ENCODE measurements at places on chromosomes 12 and 14. TPM values are rescaled to one million over a fixed set of nuclear protein-coding genes. Genes with fewer than 3 reads are reported as not detected.
A peak's percentile ranks its signal among the peaks of the same experiment; 100 is the strongest.

DNA sequence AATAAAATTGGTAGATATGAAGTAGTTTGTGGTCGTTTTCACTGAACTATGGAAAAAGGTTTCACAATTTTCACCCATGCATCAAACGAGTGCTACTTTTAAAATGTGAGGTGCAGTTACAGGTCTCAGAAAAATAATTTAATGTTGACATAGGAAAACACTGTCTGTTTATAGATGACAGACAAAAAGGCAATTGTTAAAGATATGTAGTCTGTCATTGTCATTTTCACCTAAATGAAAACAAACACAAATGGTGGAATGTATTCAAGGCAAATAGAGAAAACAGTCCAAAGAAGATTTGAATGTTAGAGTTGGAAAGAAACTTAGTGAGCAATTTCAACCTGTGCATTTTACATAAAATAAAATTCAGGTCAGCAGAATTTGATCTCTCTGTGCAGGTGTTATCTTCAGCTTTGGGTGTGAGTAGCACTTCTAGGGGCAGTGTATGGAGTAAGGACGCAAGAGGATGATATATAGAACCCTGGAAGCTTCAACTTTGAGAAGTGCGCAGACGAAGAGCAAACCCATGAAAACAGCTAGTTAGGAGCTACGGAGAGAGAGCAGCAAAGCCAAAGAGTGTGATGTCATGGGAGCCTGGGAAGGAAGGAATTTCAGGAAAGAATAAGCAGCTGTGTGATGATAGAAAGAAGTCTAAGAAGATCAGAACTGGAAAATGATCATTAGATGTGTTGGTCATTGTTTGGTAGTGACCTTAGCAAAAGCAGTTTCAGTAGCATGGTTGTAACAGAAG lies 6.2 kb downstream of the RERG start:
- no peak for DNase-seq

DNA sequence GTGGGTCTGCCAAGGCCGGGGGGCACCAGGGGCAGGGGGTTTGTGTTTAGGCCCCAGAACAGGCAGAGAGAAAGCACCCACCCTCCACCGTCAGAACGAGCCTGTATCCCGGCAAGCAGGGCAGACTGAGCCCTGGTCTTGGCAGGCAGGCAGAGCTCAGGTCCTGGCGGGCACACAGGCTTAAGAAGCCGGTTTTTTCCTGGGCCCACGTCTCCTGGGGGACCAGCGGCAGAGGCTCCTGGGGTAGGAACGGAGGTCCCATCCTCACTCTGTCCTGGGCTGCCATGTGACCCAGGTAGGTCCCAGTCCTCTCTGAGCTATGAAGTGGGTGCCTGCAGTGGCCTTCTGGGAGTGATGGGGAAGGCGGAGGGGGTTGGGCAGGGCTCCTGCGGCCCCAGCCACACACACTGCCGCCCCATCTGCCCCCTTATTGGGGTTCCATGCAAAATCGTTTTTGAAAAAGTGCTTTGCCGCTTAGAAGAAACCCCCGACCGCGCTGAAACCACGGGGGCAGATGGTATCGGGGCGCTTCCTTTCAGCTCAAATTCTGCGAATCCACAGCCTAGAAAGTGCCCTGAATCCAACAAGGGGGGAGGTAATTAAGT lies 24.2 kb downstream of the SH2B3 start:
- no peak for DNase-seq

The OR6C75 gene
- not detected for polyA plus RNA-seq

DNA sequence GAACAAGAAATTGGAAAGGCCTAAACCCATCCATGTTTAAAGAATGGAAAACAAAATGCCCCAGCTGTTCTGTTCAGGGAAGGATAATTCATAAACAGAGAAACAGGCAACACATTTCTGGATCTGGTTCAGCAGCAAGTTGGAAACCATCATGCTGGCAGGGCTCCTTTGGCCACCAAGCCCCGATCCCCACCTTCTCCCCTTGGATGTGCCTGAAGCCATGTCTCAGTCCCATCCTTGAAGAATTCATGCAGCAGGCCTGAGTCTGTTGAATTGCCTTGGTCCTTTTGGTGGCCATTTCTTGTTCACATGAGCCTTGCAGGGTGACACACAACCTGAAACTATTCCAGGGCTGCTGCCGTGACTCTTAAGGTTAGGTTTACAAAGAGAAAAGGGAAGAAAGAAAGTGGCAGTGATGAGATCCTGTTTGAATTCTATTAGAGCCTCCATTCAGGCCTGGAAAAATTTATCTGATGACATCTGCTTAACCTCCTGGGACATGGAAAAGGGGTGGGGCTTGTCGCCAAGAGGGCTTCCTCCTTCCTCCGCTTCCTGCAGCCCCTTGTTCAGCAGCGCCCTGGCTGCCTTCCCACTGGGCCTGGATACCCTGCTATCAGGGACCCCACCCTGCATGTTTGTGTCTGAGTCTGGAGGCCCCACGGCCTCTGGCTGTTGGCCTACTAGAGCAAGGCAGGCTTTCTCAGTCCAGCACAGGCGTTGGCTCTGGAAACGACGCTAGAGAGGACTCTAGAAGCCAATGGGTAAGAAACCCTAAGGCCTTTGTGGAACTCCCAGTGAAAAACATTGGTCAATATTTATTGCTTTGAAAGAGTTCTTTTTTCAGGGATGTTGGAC lies 341.9 kb downstream of the C12orf75 start:
- peak; percentile 77 for DNase-seq

The KRT6A gene
- polyA plus RNA-seq: not detected

The B3GNT4 gene
- 0.40 TPM for polyA plus RNA-seq

GRCh38 chr12:28950049-28950448 lies 199.0 kb upstream of the FAR2 start:
- no peak for DNase-seq

The CLEC14A gene
- polyA plus RNA-seq: not detected

DNA sequence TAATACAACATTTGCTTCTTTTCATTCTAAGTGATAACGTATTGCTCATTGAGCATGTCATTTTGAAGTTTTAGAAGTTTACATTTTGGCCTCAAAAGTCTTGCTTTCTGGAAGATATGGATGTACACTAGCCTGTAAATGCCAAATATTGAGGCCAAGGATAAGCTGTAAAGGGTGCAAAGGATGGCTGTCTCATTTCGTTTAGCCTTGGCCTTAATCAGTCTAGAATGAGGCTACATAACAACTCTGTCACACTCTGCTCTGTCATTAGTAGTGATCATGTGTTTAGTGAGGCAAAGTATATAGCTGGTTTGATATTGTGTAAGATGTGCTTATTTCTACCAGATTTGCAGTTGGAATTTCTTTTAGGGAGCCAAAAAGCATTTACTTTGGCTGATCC lies 344.5 kb downstream of the TMTC2 start:
- DNase-seq: no peak

DNA sequence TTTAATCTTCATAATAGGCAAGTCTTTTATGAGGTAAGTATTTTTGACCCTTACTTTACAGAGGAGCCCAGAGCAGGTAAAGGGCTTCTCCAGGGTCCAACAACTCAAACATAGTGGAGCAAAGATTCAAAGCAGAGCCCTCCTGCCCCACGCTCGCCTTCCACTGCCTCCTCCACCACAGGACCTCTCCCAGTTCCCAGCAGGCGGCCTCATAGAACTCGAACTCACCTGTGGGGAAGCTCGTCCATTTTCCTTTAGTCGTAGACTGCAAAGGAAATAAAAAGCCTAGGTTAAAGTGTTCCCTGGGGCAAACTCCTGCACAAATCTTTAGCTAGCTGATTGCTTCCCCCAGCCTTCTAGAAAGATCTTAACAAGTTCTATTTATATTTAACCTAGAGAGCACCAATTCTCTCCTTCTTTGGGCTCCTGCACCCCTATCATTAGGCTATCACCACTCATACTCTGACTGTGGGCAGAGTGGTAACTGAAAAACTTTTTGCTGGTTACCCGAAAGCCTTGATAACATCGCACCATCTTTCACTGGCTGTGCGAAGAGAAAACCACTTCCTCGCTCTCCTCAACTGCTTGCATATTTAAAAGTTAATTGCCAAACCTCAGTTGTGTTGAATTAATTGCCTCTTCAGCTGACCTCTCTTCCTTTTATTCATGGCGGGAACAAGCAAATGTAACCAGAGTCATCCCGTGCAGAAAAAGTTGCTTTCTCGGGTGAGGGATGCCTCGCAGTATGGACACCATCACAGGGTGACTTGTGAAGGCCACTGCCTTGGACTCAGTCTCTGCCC lies 299.6 kb downstream of the DPF3 start:
- DNase-seq: no peak

DNA sequence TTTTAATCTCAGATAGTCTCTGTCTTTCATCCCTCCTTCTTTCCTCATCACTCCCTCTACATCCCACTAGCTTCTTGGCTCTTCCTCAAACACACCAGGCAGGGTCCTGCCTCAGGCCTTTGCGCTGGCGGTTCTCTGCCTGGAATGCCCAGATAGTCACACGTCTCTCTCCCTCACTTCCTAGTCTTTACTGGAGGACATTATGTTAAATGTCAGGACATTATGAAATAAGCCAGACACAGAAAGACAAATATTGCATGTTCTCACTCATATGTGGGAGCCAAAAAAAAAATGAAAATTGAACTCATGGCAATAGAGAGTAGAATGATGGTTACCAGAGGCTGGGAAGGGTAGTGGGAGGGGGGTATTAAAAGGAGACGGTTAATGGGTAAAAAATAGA lies 442.0 kb downstream of the MED13L start:
- DNase-seq: no peak

All from muscle of arm (tissue), 14 donors.